Activated CD4-positive, alpha-beta T cell treated with anti-CD3 and anti-CD28 coated beads, Interleukin-2, amount 10 ng/mL, durations not matched to agents 24 days and 14 days (primary cell): ENCODE measurements at places on chromosomes 13 and 19. TPM values are rescaled to one million over a fixed set of nuclear protein-coding genes. Genes with fewer than 3 reads are reported as not detected.

Gene ANO8
- total RNA-seq, result 6.6 and 7.1 TPM in 2 replicates

Gene CPAMD8
- total RNA-seq, result 0.28 and 0.33 TPM in 2 replicates

Gene OR7A5
- total RNA-seq, result not detected in 2 replicates

Gene TMEM221
- total RNA-seq, result not detected in 2 replicates

Gene FREM2
- under 0.01 and 0.05 TPM in 2 replicates for total RNA-seq

Gene KASH5
- total RNA-seq, result 0.24 TPM in 1 of 2 replicates, not detected in the other

Gene MBD3L3
- not detected in 2 replicates for total RNA-seq

Gene ZNF560
- total RNA-seq, result not detected in 2 replicates

Gene GIPR
- 4.2 and 5.8 TPM in 2 replicates for total RNA-seq

Gene CD177
- not detected in 2 replicates for total RNA-seq

Gene ICAM5
- 3.0 and 3.8 TPM in 2 replicates for total RNA-seq

- H3K36me3 ChIP-seq, result no peaks in the 10 kb centered on the region
- no peak overlapping the region for H3K4me3 ChIP-seq
- DNase-seq, result no peak
- H3K27ac ChIP-seq, result no peak overlapping the region
- H3K4me1 ChIP-seq, result peaks cover 15% of the 10 kb centered on the region
- peaks cover 1% of the 10 kb centered on the region for H3K27me3 ChIP-seq
These were observed 24.1 kb downstream of the RFX2 start for GRCh38 chr19:6086068-6086788.

DNA sequence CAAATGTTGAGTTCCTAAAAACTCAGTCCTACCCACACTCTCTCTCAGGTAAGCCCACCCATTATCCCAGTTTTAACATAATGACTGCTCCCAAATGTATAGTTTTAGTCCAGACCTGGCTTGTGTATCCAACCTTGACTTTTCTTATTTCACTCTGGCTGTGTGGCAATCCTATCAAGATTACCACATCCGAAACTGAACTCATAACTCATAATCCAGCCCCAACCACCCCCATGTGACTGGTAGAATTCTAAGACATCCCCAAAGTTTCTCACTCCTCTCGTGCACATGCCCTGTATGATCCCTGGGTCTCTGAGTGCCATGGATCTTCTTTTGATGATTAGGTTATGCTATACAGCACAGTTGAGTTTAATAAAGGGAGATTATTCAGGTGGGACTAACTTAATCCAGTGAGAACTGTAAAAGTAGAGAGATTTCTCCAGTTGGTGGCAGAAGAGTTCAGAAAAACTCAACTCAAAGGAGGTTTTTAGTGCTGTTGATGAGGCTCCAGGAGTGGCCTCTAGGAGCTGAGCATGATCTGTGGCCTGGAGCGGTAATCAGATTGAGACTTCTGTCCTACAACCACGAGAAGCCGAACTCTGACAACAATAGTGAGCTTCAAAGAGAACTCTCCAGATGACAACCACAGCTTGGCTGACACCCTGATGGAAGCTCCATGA is 413.4 kb downstream of the ZNF536 start:
- peak; percentile 41 for DNase-seq
- H3K36me3 ChIP-seq, result no peaks in the 10 kb centered on the region
- H3K27me3 ChIP-seq, result no peaks in the 10 kb centered on the region

GRCh38 chr19:3518659-3519058 is 12.5 kb downstream of the FZR1 start:
- H3K36me3 ChIP-seq, result peaks cover 9% of the 10 kb centered on the region
- H3K27me3 ChIP-seq, result no peaks in the 10 kb centered on the region
- peaks cover 5% of the 10 kb centered on the region for H3K4me1 ChIP-seq
- H3K27ac ChIP-seq, result no peak overlapping the region
- H3K4me3 ChIP-seq, result no peak overlapping the region

DNA sequence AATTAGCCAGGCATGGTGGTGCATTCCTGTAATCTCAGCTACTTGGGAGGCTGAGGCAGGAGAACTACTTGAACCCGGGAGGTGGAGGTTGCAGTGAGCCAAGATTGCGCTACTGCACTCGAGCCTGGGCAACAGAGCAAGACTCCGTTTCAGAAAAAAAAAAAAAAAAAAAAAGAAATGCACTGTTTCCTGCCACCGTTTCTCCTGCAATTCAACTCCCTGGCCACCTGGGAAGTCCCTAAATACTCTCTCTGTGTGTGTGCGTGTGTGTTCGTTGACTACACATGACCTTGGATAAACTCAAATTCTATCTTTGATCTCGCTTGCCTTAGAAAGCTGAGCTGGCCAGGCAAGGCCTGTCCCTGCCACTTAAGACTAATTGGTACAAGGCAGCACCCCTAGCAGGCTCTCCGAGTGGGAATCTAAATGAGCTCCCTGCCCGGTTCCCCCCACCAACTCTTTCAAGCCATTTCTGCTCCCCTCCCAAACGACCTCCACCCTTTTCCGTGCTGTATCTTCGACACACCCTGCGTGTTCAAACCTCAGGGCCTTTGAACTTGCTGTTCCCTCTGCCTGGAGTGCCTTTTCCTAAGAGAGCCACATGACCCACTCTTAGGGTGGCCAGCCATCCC is 5.2 kb upstream of the BCAT2 start:
- peaks cover 17% of the 10 kb centered on the region for H3K4me1 ChIP-seq
- peak; percentile 79 for DNase-seq
- H3K36me3 ChIP-seq, result no peaks in the 10 kb centered on the region
- H3K27ac ChIP-seq, result peak overlapping the region; percentile 12
- no peak overlapping the region for H3K4me3 ChIP-seq

DNA sequence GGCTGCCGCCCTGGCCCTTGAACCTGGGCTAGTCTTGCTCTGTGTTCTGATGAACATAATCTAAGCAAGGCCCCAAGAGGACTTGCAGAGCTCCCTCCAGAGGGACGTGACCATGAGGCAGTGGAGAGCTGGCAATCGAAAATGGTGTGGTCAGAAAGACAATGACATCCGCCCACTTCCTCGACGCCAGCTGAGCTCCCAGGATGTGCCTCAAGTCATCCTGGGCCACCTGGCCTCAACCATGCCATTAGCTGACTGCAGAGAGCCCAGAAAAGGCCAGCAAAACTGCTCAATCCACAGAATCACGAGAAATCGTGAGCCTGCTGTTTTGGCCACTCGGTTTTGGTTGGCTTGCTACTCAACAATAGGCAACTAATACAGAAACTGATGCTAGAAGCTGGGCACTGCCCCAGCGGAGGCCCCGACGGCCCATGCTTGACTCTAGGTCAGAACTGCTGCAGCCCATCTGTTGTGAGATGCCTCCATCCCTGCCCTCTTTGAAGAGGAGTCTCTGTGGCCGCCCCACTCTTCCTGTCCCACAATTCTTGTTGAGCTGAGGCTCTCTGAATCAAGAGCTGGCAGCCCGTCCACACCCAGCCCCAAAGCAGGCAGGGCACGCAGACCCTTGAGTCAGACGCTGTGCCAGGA is 53.3 kb downstream of the STK24 start:
- peaks cover 60% of the 10 kb centered on the region for H3K4me1 ChIP-seq
- H3K36me3 ChIP-seq, result peaks cover 10% of the 10 kb centered on the region
- H3K27ac ChIP-seq, result no peak overlapping the region
- H3K4me3 ChIP-seq, result no peak overlapping the region
- DNase-seq, result no peak
- no peaks in the 10 kb centered on the region for H3K27me3 ChIP-seq

GRCh38 chr13:71285700-71286099 is 581.3 kb downstream of the DACH1 start:
- H3K27ac ChIP-seq, result no peak overlapping the region
- H3K4me1 ChIP-seq, result peaks cover 2% of the 10 kb centered on the region
- H3K27me3 ChIP-seq, result peaks cover 16% of the 10 kb centered on the region
- no peak for DNase-seq

GRCh38 chr13:109700176-109700575 is 86.2 kb downstream of the IRS2 start:
- DNase-seq, result peak; percentile 44
- peaks cover 2% of the 10 kb centered on the region for H3K4me1 ChIP-seq
- no peak overlapping the region for H3K27ac ChIP-seq
- H3K27me3 ChIP-seq, result peaks cover 36% of the 10 kb centered on the region

GRCh38 chr19:7993560-7993959 is 11.9 kb downstream of the ELAVL1 start:
- peaks cover 32% of the 10 kb centered on the region for H3K36me3 ChIP-seq
- no peak overlapping the region for H3K27ac ChIP-seq
- no peak overlapping the region for H3K4me3 ChIP-seq

GRCh38 chr19:44803442-44804428 is 5.2 kb upstream of the BCAM start:
- peaks cover 8% of the 10 kb centered on the region for H3K27me3 ChIP-seq
- H3K4me3 ChIP-seq, result no peak overlapping the region
- no peak for DNase-seq
- H3K27ac ChIP-seq, result no peak overlapping the region

DNA sequence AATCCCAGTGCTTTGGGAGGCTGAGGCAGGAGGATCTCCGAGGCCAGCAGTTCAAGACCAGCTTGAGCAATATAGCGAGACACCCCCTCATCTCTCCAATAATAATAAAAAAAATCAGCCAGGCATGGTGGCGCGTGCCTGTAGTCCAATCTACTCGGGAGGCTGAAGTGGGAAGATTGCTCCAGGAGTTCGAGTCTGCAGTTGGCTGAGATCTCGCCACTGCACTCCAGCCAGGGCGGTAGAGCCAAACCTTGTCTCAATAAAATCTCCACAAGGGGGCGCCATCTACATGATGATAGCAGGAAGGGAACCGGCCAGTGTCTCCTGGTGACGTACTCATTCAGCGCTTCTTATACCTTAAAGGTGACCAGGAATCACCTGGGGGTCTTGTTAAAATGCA is 13.6 kb upstream of the C5AR1 start:
- H3K36me3 ChIP-seq, result peaks cover 4% of the 10 kb centered on the region
- peak; percentile 95 for DNase-seq
- no peak overlapping the region for H3K27ac ChIP-seq
- peaks cover 5% of the 10 kb centered on the region for H3K4me1 ChIP-seq
- H3K4me3 ChIP-seq, result no peak overlapping the region
- no peaks in the 10 kb centered on the region for H3K27me3 ChIP-seq

GRCh38 chr19:36097036-36097435 is 13.9 kb upstream of the OVOL3 start:
- H3K27ac ChIP-seq, result no peak overlapping the region
- H3K36me3 ChIP-seq, result peaks cover 36% of the 10 kb centered on the region
- no peaks in the 10 kb centered on the region for H3K27me3 ChIP-seq
- peaks cover 13% of the 10 kb centered on the region for H3K4me1 ChIP-seq

- H3K27ac ChIP-seq, result peak overlapping the region; percentile 3
- no peak overlapping the region for H3K4me3 ChIP-seq
- H3K27me3 ChIP-seq, result peaks cover 13% of the 10 kb centered on the region
- peaks cover 38% of the 10 kb centered on the region for H3K4me1 ChIP-seq
- DNase-seq, result peak; percentile 97
These were observed 8.1 kb upstream of the ZNF784 start for GRCh38 chr19:55632463-55632834.

- no peaks in the 10 kb centered on the region for H3K27me3 ChIP-seq
- H3K27ac ChIP-seq, result no peak overlapping the region
- DNase-seq, result no peak
- H3K36me3 ChIP-seq, result peaks cover 10% of the 10 kb centered on the region
These were observed 352.8 kb downstream of the KLF12 start for GRCh38 chr13:73781384-73781783.

DNA sequence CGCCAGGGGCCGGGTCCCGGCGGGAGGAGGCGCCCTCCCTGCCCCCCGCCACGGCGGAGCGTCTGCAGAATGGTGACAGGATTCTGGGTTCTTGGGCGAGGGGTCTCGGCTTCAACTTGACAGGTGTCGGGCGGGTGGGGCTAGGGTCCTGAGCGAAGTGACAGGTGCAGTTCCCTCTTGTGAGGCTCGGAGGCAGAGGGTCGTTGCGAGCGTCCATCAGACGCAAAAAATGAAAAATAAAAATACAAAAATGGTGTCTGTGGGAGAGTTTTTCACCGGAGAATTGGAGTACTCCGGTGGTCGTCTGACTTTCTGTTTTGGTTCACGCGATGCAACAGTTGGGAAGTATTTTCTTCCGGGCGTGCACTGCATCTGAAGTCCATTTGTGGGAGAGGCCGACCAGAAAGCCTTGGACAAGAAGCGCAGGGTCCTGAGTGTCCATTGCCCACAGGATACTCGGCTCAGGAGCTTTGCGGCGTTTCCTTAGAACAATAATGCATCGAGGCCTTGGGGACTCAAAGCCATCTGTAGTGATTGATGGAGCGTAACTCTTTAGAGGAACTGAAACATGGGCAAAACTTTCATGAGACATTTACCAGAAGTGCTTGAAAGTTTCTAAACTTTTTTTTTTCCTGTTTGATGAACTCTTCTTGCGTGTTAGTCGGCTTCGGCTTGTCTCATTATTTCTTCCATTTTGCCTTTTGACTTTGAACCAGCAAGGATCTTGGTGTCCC is 759 bp downstream of the RB1 start:
- peaks cover 23% of the 10 kb centered on the region for H3K4me1 ChIP-seq
- peak overlapping the region; percentile 87 for H3K4me3 ChIP-seq
- no peaks in the 10 kb centered on the region for H3K27me3 ChIP-seq
- H3K27ac ChIP-seq, result peak overlapping the region; percentile 98
- peak; percentile 81 for DNase-seq

GRCh38 chr13:99987154-99988019 is 5.8 kb downstream of the ZIC2 start:
- H3K4me3 ChIP-seq, result no peak overlapping the region
- peak overlapping the region; percentile 43 for H3K27ac ChIP-seq
- no peak for DNase-seq
- H3K27me3 ChIP-seq, result peaks cover 84% of the 10 kb centered on the region

GRCh38 chr19:1655131-1655981 is 2.9 kb upstream of the TCF3 start:
- no peaks in the 10 kb centered on the region for H3K27me3 ChIP-seq
- H3K36me3 ChIP-seq, result peaks cover 7% of the 10 kb centered on the region
- H3K4me3 ChIP-seq, result no peak overlapping the region
- DNase-seq, result no peak
- peaks cover 11% of the 10 kb centered on the region for H3K4me1 ChIP-seq
- H3K27ac ChIP-seq, result no peak overlapping the region

- H3K36me3 ChIP-seq, result peaks cover 48% of the 10 kb centered on the region
- H3K27me3 ChIP-seq, result no peaks in the 10 kb centered on the region
- H3K27ac ChIP-seq, result no peak overlapping the region
- no peaks in the 10 kb centered on the region for H3K4me1 ChIP-seq
- DNase-seq, result no peak
- H3K4me3 ChIP-seq, result no peak overlapping the region
These were observed 19.9 kb downstream of the ZFP30 start for GRCh38 chr19:37635076-37636056.

- DNase-seq, result no peak
- no peaks in the 10 kb centered on the region for H3K27me3 ChIP-seq
- no peak overlapping the region for H3K27ac ChIP-seq
- peaks cover 38% of the 10 kb centered on the region for H3K4me1 ChIP-seq
- peaks cover 9% of the 10 kb centered on the region for H3K36me3 ChIP-seq
- H3K4me3 ChIP-seq, result no peak overlapping the region
These were observed 22.1 kb downstream of the URI1 start for GRCh38 chr19:29964171-29964570.
